ENCODE measurements at places on chromosomes 7 and 10. TPM values are rescaled to one million over a fixed set of nuclear protein-coding genes. Genes with fewer than 3 reads are reported as not detected.
A peak's percentile ranks its signal among the peaks of the same experiment; 100 is the strongest.

The NKX2-3 gene
- not detected for total RNA-seq

The GTF2IRD1 gene
- total RNA-seq, result 5.9 TPM

DNA sequence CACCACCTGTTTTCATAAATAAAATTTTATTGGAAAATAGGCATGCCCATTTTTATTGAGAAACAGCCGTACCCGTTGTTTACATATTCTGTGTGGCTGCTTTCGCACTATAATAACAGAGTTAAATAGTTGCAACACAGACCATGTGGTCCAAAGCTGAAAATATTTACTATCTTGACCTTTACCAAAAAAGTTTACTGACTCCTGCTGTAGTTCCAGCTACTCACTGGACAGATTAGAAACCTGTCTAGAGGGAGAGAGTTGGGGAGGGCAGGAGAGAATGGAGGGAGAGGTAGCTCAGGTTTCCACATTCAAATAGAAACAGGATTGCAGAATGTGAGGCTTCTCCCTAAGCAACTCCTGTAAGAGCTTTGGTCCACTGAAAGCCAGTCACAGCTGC is 55.1 kb upstream of the GLCCI1 start:
- peak; percentile 48 for DNase-seq

GRCh38 chr10:84166620-84167288 is 6.8 kb upstream of the GPR15LG start:
- DNase-seq, result no peak

The ATRNL1 gene
- total RNA-seq, result 4.9 TPM

GRCh38 chr7:14432924-14433323 is 443.5 kb upstream of the ETV1 start:
- no peak for DNase-seq

DNA sequence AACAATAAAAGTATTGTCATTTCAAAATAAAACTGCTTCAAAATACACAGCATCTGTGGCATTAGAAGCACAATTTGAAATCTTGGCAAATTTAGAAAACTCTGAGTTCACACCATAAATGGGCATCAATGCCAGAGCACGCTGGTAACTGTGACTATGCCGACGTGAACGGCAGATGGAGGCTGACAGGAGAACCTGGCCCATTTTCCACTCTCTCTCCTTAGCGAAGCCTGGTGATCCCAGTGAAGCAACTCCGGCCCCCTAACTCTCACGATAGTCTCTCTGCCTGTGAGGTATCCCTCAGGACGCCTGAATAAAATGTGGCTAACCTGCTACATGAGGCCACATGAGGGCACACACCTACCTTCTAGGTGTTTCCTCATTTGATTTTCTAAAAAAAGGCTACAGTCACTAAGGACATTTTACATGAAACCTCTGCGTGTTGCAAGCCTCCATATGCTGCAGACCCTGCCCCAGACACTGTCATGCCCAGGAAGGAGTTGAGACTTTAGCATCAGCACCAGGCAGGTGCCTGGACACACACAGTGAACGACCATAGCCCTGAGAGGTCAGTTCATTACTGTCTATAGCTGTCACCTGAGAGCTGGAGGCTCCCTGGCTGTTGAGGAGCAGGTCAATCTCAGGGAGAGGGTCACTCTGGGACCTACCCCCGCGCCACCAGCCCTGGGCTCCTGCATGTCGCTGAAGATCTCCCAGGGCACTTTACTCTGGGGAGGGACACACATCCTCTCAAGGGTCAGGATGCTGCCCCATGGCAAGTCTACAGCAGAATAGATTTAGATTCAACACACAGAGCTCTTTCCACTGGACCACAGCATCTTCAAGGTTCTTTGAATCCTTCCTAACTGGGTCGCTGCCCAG is 62.9 kb upstream of the CAMK2B start:
- no peak for DNase-seq

DNA sequence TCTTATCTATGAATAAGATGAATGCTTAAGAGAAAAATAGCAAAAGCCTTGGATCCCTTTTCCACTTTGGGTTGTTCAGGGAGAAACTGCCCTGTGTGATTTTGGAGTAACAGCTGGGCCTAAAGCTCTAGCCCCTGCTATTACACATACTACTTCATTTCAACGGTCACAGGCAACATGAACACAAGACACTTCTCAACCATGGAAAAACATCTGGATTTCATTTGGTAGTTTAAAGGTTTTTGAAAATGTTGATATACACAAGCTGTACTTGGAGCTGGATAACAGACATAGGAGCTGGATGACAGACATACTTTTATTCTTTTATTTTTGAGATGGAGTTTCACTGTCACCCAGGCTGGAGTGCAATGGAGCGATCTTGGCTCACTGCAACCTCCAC is 2.7 kb upstream of the CHUK start:
- no peak for DNase-seq

- DNase-seq, result no peak
These were observed 27.6 kb upstream of the EMX2 start for GRCh38 chr10:117514971-117515370.

DNA sequence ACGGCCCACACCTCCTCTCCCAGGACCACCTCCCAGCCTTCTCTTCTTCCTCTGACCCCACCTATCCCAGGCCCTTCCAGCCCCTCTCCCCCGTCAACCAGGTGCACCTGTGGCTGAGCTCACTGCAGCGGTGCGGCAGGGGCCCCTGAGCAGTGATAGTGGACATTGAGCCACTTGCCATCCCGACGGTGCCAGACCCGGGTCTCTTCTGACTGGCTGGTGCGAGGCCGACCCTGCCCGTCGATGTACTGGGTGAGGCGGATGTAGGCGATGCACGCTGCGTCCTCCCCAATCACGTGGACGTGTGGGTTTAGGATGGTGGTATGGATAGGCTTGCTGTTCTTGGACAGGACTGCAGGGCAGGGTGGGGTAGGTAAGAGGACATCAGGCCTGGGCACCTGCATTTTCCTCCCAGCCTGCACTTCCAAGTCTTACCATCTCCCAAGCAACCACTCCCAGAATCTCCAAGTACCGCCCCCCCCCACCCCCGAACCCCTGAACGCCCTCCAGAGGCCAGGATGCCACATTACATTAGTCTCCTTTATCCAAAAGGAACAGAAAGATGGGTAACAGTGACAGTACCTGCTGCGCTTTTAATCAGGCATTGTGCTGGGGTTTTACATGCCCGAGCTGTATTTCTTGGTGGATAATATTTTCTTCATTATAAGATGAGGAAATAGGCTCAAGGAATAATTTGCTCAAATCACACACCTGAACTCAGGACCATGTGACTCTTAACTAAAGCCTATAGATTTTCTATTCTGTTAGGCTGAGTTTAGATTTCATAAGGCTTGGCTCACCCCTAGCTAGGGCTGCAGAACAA is 3.7 kb upstream of the NDST2 start:
- no peak for DNase-seq

GRCh38 chr7:17009933-17010332 is 128.2 kb upstream of the AGR3 start:
- DNase-seq, result no peak

- DNase-seq, result no peak
These were observed 11.0 kb downstream of the TBATA start for GRCh38 chr10:70773965-70774809.

GRCh38 chr10:132516771-132517725 is 20.5 kb upstream of the INPP5A start:
- DNase-seq, result peak; percentile 91

DNA sequence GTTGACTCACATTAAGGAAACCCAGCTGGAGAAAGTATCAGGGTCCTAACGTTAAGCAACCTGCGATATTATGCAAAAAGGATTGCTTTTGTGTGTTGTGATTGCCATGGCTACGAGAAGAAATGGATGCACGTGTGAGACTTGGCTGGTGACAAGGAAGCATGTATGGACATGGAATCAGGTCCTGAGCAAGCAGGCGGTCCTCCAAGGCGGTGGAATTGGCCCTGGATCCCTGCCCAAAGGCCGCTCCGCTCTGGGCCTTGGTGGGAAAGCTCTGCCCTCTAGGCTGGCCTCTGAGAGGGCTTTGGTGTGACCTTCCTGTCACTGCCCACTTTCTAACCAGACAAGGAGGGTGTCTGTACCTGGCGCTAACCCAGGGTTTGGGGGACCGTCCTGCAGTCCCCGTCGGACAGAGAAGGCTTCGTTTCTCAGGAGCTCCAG is 192.1 kb downstream of the EBF3 start:
- no peak for DNase-seq

DNA sequence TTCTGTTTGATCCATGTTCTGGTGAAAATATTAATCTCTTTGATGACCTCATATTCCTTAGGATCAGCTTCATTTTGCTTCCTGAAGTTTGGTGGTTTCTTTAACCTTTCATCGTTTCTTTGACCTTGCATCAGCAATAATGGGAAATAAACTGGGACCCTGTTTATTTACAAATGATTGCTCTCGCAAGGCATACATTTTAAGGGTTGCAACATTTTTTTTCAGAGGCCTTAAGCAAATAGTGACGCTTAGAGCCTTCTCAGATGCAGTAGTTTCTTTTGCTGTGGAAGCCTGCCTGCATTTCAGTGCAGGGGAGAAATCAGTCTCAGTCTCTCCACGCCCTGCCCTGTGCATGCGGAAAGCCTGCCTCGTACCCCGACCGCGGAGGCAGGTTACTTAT is 139.1 kb upstream of the NPS start:
- DNase-seq, result no peak

DNA sequence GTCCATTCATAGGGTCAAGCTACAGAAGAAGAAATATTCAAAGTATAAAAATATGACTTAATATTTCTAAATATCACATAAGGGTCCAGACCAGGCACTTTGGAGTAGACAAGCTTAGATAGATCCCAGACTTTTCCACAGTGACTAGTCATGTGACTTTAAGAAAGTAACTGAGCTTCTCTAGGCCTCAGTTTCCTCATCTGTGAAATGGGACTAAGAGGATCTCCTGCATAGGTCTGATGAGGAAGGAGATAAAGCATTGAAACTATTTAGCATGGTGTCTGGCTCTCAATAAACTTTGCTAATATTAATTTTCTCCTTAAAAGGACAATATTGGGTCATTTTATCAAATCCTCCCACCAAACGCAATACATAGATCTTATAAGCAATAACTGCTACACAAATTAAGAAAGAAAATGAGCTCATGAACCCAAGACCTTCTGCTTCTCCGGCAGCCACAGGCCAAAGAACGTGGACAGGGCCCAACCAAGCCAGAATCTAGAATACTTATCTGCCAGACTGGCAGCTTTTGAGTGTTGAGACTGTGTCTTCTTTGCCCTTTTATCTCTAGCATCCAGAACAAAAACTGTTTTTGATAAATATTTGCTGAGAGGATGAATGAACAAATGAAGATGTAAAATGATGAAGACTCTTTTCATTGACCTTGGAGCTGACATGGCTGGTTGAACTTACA is 1.6 kb upstream of the TARP start:
- no peak for DNase-seq

The VWA2 gene
- total RNA-seq, result not detected

- no peak for DNase-seq
These were observed 20.0 kb downstream of the SORCS1 start for GRCh38 chr10:107144490-107144889.

GRCh38 chr7:78968951-78969350 is 484.5 kb downstream of the MAGI2 start:
- no peak for DNase-seq

DNA sequence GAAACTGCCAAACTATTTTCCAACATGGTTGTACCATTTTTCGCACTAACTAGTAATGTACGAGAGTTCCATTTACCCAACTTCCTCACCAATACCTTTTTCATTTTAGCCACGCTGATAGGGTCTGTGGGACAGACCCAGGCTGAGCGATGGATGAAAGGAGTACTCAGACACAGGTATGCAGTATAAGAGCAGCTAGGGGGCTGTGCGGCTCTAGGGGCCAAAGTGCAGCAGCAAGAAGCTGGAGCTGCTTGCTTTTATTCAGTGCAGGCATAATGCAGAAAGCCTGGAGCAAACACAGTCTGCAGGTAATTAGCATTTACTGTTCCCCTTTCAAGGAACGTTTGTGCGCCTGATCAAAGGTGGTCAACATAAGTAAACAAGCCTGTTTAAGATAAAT is 21.0 kb downstream of the UCMA start:
- no peak for DNase-seq

The TMEM139 gene
- 0.62 TPM for total RNA-seq

DNA sequence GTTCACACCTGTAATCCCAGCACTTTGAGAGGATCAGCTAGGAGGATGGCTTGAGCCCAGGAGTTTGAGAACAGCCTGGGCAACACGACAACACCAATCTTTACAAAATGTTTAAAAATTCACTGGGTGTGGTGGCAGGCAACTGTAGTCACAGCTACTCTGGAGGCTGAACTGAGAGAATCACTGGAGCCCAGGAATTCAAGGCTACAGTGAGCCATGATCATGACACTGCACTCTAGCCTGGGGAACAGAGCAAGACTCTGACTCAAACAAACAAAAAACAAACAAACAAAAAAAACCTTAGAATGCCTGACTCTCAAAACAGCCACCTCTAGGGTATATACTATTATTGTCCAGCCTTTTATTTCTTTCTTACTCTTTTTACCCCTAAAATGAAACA is 56.5 kb upstream of the PAPSS2 start:
- DNase-seq, result no peak

The SPDYE9 gene
- not detected for total RNA-seq

- DNase-seq, result peak; percentile 41
These were observed 32.0 kb upstream of the PLEKHA1 start for GRCh38 chr10:122342293-122343134.

The IL6 gene
- 6.7 TPM for total RNA-seq

DNA sequence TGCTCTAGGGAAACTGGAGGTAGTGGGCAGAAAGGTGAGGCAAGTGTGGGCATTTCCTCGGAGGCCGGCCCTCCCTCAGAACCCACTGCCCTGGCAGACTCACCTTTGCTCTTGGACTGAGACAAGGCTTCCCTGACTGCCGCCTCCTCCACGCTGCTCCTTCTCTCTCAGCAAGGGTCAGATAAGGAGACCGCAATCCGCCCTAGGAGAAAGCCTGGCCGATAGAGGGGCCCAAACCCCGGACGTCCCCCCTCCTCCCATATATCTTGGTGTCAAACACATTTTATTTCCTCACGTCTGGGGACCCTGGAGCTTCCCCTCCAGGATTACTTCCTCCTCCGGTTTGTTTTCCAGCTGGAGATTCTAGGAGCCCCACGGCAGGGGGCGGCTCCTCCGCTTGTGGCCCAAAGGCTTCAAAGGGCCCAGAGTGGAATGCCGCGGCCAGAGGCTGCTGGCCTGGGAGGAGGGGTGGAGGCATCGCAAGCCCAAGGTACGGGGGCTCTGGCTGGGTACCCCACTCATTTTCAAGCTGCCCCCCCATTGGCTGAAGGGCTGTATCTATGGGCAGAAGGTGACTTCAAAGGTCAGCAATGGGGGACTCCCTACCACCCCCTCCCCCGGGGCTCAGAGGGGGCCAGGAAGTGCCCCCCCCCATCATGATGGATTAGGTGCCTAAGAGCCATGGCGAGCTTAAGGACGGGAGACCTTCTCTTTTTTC is 31.7 kb upstream of the LBX1 start:
- DNase-seq, result no peak

- peak; percentile 49 for DNase-seq
These were observed 51.9 kb upstream of the A1CF start for GRCh38 chr10:50937230-50937907.

The TMEM176B gene
- total RNA-seq, result 0.27 TPM

All from H4 (cell line).